ENCODE measurements at places on chromosomes 5 and 9.

- no peak for DNase-seq
Measured at GRCh38 chr9:103798620-103799019, 295.5 kb upstream of the SMC2 start.

DNA sequence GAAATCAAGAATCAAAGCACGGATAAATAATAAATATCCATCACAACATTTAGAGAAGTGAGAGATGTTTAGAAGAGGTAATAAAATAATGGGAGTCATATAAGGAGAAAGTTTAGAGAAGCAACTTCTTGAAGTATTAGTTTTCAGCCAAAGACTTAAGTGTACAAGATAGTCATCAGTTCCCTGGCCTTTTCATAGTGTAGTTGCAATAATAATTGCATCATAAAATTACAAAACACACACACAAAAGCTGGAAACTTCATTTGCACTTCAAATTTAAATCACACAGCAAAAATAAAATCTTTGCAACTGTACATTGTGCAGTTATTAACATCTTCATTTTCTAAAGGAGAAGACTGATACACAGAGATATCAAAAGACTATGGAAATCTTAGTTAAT lies 319.1 kb upstream of the RGMB start:
- no peak for DNase-seq

- DNase-seq, result no peak
Measured at GRCh38 chr5:58902765-58903164, 319.9 kb downstream of the RAB3C start.

- no peak for DNase-seq
Measured at GRCh38 chr5:73668486-73669111, 42.6 kb downstream of the ARHGEF28 start.

DNA sequence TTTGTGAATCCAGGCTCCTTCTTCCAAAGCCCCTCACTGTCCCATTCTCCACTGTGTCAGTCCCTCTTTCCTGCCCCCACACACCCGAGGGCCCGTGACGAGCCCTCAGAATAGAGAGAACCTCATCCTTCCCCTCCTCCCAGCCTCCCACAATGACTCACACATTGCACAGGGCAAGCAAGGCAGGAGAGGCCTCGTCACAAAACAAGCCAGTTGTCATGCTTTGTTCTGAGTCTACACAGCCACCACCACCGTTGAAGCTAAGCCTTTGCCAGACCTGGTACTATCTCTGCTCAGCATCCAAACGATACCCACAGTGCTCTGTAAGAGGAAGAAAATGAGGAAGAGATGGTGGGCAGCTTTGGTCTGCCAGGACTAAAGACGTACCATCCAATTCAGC lies 142.2 kb upstream of the ZNF366 start:
- DNase-seq, result no peak

- no peak for DNase-seq
Measured at GRCh38 chr9:91517801-91518200, 94.2 kb upstream of the NFIL3 start.
